ENCODE measurements at places on chromosomes 7 and 10.
A peak's percentile ranks its signal among the peaks of the same experiment; 100 is the strongest.

- no peak for DNase-seq
Observed at GRCh38 chr10:118102121-118102520, 55.4 kb upstream of the RAB11FIP2 start.

- DNase-seq, result no peak
Observed at GRCh38 chr7:49692516-49692915, 80.9 kb upstream of the VWC2 start.

- no peak for DNase-seq
Observed at GRCh38 chr7:135193615-135194081, 17.7 kb downstream of the WDR91 start.

DNA sequence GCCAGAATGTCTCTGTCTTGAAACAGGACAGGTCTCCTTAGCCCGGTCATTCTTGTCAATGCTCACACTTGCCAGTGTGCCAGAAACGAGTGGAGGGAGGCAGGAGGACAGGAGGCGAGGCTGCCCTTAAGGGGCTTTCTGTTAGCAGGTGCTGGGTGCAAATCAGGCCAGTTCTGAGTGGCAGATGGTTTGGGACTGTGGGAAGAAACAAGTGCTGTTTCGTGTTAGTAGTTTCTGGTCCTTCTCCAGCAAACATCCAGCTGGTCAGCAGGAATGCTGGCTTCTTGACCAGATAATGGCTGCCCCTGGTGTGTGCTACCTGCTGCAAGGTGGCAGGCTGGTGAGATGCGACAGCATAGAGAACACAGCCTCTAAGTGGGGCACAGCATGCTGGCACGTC is 8.2 kb upstream of the NDUFB2 start:
- DNase-seq, result no peak

GRCh38 chr7:106542550-106543220 is 118.3 kb downstream of the CCDC71L start:
- DNase-seq, result peak; percentile 62

- no peak for DNase-seq
Observed at GRCh38 chr10:11236234-11236633, 218.6 kb downstream of the CELF2 start.

GRCh38 chr7:44272456-44272855 is 52.9 kb downstream of the CAMK2B start:
- no peak for DNase-seq

All from liver (tissue), 10 donors.